DMS153 (cell line): ENCODE measurements at places on chromosomes 7 and 10.

GRCh38 chr7:106216923-106217542, 67.8 kb downstream of the NAMPT start:
- DNase-seq: peak; percentile 3

DNA sequence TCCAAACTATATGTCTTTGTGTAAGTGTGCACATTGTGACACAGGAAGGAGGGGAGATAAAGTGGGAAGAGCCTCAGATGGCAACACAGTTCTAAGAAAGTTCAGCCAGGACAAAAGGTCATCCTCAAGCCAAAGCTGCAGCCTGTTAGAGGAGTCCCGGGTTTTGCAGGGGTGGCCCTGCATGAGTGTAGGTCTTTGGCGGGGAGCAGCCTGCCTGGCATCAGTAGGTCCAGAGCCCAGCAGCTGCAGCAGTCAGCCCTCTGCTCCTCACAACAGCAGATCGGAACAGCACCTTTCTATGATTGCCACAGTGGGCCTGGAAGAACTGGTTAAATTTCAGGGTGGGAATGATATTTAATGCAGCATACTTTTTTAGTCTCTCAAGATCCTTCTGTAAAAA, 13.5 kb upstream of the VDAC2 start:
- no peak for DNase-seq

DNA sequence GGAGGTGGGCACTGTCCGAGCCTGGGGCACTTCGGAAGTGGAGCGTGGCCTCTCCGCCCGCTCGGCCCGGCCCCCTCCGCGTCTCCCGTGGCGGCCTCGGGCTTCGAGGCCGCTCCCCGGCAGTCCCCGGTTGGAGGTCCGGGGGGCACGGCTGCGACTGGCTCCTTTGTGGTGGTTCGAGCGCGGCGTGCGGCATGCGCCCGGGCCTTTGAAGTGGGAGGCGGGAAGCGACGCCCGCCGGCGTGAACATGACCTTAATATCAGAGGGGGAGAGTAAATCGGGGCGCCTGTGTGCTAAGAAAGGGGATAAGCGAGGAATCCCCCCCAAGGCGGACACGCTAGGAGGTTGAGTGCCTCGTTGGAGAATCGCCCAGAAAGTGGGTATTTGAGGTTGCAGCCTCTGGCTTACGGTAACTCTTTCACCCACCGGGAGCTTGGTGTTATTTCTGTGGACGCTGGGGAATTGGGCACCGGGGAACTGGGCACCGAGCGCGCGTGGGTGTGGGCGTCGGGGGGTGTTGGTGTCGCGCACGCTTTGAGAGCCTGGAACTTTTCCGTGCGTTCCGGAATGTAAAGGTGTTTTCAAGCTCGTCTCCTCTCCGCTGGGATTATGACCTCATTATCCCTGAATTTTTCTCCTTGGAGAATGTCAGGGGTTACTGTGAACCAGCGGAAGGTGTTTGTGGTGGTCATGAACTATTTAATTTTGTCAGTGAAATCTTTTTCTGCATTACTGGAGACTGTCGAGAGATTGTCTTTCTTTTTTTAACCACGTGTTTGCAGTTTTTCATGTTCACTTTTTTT, 660 bp downstream of the SUV39H2 start:
- no peak for DNase-seq

GRCh38 chr10:49076741-49077521, 38.4 kb downstream of the VSTM4 start:
- DNase-seq: no peak

DNA sequence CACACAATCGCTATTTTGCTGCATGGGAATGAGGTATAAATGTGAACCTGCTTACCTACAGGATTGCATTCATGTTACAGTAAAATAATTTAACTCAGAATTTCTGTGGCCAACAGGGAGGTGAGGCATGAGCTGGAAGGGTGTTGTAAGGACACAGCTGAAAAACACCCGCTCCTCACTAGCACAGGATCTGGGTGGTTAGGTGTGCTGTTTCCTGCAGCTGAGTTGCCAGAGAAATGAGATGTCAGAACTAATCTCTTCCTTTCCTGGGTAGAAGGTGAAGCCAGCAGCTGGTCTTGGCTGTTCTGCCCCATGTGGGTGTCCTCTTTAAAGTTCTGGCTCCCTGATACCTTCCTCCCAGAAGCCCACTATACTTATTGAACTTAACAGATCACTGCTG, 39.0 kb upstream of the ZNF438 start:
- DNase-seq: no peak

DNA sequence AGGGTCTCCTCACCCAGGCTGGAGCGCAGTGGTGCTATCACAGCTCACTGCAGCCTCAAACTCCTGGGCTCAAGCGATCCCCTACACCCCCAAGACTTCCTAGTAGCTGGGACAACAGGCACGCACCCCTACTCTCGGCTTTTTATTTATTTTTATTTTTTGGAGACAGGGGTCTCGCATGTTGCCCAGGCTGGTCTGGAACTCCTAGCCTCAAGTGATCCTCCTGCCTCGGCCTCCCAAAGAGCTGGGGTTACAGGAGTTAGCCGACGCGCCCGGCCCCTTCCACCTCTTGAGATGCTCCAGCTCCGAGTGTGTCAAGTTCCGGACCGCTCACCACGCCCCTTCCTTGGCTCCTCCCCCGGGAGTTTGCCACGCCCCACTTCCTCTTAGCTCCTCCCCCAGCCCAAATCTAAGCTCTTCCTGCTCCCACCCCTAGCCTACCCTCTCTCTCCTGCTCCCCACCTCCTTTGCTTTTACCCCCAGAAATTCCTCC, 6.3 kb downstream of the NAT16 start:
- peak; percentile 46 for DNase-seq

GRCh38 chr10:15627617-15628196, 92.0 kb downstream of the ITGA8 start:
- no peak for DNase-seq

DNA sequence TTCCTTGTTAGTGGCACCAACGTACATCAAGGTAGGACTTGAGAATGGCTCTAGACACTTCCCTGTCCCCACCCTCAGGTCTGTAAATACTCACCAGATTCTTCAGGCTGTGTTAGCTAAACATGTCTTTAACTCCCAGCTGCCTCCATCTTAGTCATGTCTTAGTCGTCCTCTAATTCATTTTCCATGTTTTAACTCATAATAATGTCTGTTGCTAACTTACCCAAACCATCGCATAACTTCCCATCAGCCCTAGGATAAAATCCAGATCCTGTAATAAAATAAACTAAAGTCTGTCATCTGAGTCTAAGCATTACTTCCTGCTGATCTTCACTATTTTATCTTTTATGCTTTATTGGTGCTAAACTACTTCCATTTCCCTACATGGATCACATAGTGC, 600.0 kb upstream of the CELF2 start:
- DNase-seq: no peak

DNA sequence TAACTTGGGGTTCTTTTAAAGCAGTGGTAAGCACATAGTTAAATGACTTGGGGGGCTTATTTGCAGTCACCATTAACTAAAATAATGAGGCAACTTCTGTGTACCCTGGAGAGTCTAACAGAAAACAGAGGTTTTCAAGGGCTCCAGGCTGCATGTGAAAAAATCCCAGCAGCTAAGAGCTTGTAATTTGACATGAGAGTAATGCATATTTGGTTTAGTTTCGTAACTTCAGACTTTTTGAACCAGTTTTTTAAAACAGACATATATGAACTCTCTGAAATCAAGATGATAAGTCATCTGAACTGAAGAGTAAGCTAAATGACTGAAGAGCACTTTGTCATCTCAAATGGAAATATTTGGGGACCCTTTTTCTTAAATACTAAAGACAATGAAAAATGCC, 40.2 kb upstream of the IFRD1 start:
- DNase-seq: no peak

GRCh38 chr10:118800920-118801319, 46.1 kb upstream of the CACUL1 start:
- no peak for DNase-seq

DNA sequence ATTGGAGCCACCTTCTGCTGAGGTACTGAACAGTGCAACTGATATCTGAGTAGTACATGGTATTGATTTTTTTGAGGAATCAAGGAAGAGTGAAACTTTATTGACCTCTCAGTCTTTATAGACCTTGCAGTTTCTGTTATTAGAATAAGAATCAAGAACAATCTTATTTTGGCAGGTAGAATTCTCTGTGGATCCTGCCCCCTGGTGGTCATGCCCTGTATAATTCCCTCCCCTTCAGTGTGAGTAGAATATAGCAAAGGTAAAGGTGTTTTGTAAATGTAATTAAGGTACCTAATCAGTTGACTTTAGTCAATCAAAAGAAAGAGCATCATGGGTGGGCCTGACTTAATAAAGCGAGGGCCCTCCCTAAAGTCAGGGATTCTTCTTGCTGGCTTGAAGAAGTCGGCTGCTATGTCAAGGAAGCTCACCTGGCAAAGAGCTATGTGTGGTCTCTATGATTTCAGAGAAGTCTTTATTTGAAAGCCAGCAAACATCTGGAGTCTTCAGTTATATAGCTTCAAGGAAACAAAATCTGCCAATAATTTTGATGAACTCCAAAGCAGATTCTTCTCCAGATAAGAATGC, 142.8 kb downstream of the LSM5 start:
- DNase-seq: no peak

DNA sequence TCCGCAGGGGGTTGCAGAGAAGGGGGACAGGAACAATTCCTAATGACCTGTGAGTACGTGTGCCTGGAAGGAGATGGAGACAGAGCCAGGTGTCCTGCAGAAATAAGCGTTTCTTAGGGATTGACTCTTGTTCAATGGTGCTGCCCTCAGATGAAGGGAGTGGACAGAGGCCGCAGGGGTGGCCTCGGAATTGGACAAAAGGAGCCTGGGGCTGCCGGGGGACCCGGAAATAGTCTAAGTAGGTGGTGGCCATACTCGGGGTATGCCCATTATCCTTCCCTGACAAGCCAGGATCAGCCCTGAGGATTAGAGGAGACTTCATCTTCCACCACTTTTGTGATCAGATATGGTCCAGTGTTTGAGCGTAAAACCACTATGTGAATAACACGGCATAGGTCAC, 39.2 kb downstream of the ELFN1 start:
- no peak for DNase-seq

DNA sequence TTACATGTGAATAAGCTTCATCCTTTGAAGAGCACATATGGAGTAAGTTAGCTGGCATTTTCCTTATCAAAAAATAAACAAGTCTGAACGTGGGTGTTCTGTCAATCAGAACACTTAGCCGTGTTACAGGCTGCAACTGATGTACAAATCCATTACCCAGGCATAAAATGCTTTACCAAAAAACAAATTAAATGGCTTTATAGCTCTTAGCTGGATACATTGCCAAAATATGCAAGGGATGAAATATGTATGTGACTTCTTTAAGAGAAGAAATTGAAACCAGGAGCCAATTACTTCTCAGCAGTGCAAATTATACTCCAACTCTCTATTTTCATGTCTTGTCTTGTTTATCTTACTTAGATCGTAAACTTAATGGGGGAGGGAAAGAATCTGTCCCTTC, 214.8 kb downstream of the DGKB start:
- no peak for DNase-seq

GRCh38 chr10:63584725-63585035, 63.5 kb downstream of the REEP3 start:
- DNase-seq: no peak

DNA sequence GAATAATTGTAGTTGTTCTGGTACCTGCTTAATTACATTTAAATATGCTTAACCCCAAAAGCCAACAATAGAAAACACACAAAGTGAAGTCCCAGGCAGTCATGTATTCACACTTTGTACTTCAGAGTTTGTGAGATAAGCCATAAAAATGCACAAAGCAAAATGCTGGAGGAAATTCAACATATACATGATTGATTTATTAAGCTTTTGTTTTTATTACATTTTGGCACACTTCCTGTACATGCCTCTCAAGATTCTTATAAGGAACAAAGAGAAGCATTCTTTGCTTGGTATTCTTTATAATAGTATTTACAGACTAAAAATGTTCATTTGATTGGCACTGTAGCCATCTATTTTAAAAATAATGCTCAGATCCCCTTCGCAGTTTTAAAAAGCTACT, 107.7 kb upstream of the ANK3 start:
- DNase-seq: no peak

DNA sequence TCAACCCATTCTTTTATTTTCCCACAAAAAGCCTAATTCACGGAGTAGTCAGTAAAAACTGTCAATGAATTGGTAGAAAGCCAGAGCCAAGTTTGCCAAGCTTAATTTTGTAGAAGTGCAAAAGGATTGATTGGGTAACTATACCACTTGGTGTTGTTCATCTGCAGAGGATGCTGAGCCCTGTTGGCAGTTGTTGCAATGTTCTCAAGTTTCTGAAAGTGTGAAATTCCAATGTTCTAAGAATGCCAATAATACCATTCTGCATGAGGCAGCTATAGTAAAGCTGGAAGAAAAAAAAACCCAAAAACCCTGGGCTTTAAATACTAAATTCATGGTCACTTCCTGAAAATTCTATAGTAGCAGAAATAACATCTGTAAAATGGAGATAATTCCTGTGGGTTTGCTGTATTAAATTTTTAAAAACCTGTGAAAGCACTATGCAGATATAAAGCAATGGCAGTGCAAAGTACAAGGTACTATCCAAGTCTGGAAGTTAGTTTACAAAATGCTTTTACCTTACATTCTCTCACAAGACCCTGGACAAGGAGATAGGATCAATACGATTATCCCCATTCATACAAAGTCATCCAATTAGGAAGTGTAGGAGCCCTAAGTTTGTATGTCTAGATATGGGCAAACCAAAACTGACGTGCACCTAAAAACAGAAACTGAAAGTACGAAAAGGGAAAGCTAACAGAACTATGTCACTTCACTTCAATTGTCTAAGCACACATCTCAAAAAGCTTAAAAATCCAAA, 6.0 kb upstream of the PON1 start:
- no peak for DNase-seq

DNA sequence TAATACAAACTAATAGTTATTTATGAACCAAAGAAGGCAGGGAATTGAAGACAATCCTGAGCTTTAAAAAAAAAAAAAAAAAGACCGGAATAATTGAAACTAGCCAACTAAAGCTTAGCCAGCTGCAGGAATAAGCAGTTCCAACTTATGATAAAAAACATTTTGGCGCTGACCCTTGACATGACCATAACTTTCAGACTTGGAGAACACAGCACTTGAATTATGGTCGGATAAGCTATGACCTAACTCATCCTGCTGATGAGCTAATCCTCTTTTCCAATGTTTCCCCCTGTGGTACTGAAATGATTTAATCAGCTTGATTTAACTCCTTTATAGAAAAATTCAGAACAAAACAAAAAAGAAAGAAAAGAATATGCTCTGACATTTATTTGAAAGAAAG, 181.8 kb downstream of the DGKB start:
- DNase-seq: no peak

- no peak for DNase-seq
These were observed 42.9 kb upstream of the HSPA12A start for GRCh38 chr10:116785282-116785681.

DNA sequence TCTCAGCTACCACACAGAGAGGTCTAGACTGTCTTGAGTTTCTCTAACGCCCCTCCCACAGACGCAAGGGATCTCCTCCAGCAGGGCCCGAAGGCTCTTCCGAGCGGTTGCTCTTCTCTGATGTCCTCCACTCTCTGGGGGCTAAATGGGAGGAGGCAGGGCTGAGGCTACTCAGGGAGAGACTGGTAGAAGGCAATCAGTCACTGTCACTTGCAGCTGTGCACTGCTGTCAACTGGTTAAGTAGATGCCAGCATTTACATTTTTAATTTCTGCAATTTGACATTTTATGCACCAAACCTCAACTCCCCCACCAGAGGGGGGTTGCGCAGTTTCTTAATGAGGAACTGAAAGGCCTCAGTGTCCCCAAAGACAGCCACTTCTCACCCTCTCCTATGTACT, 442.8 kb downstream of the PLXNA4 start:
- DNase-seq: no peak
